EH (cell line): ENCODE measurements at places on chromosomes 2 and 18.

DNA sequence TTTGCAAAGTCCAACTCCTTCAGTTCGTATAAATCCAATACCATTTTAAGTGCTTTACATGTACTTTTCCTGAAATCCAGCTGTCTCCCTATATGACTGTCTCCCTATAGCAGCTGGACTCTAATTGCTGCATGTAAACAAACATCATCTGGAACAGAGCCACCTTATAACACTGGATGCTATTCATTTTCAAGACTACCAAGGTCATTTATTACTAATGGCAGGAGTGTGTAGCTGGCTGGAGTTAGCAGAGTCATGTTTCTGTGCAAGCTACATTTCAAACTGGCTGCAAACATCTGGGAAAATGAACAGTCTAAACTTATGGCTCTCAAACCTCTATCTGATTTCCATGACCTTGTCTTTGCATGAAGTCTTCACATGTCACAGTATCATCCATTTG, 575.2 kb downstream of the PIK3C3 start:
- no peak for DNase-seq

DNA sequence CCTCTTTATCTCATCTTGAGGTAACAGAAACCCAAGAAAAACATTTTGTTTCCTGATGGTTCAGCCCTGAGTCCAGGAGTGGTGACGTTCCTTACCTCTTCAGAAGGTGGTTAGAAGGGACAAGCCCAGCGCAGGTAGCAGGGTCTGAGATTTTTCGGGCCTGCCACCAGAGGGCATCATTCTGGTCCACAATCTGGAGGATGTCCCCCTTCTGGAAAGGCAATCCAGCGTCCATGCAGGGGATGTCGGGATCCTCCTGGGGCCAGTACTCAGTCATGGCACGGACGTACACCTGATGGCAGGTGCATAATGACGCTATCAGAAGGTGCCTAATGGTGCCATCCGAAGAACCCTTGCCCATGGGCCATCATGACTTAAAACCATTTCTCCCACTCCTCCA, 17.7 kb downstream of the MPP4 start:
- DNase-seq: peak; percentile 11

DNA sequence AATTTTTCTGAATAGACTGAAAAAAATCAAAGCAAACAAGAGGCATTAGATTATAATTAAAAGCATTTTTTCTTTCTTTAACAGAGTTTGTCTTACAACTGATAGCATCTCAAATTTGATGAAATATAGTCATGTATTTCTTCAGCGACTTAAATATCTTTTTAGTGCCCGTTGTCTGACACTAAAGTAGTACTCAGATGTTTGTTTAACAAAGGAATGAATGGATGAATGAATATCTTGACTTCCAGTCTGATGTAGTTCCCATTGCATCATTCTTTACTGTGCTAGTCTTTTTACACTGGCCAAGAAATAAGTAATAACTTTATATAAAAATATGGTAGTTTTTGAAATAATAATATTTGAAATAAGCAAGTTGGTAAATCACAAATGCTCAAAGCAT, 111.1 kb downstream of the TTC27 start:
- DNase-seq: peak; percentile 23

DNA sequence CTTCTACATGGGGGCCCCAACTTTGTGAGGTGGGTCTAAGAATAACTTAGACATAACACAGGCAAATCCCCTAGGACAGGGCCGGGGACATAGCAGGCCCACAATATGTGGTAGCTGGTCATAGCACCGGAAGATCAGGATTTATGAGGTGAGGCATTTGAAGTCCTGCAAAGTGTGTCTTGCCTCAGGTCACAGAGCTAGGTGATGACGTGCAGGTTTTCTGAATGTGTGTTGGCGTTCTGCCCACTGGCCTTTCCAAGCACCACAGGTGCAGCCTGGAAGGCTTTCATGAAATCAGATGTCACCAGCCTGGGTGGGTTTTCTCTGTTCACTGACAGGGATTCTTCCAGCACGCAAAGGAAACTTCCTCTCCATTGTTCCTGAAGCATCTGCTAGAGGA, 119.1 kb downstream of the LRATD1 start:
- no peak for DNase-seq

DNA sequence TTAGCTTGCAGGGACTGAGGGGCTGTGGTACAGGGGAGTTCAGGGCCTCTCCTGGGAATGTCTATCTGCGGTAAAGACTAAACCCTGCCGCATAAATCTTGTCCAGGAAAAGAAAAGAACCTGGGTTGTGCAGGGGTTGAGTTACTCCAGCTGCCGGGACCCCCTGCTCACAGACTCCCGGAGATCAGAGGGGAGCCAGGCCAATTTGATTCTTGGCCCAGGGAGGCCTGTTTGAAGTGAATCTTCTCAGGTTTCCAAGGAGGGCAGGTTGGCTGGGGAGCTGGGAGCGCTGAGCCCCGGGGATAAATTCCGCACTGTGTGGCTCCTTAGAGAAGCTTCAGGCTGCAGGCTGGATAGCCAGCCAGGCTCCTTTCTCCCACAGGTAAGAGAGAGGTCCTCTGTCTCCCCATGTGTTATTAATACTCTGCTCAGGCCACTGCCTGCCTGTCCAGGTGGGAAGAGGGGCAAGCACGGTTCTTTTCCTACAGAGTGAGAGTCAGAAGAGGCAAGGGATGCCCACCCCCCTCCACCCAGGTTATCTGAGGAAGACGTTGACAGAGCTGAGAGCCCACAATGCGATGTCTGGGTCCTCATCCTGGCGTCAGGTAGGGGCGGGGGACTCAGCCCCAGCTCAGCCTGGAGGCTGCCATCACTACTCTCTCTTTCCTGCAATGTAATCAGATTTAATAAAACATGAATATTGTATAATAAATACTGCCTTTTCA, 82.7 kb downstream of the LONRF2 start:
- DNase-seq: no peak

DNA sequence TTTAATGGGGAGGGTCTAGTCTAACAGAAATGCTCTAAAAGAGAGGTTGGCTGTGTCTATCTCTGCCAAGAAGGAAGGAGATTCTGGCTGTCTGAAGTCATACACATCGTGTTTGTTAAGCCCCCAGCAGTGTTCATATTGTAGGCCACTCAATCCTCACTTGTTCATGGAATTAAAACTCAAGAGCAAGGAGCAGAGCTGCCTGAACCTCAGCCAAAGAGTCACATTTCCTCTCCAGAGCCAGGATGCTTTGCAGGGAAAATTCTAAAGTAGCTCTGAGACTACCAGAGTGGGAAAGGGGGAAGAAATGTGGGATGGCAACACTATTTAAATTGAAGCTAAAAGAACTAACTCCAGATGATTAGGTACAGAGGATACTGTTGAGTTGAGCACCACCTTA, 190.7 kb upstream of the CXCR4 start:
- DNase-seq: no peak

- peak; percentile 44 for DNase-seq
These were observed 15.5 kb upstream of the ARHGAP28 start for GRCh38 chr18:6714010-6714409.

DNA sequence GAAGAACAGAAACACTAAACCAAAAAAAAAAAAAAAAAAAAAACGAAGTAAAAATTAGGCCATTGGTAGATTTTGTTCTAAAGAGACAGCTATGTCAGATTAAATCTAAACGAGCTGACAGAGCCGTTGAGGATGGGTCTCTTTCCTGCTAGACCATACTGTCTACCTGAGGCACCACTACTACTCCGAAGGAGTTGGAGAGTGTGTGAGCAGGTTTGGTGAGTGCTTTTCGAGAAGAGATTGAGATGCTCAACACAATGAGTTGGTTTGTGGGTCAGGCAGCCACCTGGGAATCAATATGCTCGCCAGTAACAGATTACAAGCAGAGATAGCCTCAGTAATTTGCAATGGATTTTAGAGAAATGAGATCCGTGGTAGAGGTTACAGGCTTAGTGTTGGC, 281.5 kb upstream of the EPAS1 start:
- no peak for DNase-seq

DNA sequence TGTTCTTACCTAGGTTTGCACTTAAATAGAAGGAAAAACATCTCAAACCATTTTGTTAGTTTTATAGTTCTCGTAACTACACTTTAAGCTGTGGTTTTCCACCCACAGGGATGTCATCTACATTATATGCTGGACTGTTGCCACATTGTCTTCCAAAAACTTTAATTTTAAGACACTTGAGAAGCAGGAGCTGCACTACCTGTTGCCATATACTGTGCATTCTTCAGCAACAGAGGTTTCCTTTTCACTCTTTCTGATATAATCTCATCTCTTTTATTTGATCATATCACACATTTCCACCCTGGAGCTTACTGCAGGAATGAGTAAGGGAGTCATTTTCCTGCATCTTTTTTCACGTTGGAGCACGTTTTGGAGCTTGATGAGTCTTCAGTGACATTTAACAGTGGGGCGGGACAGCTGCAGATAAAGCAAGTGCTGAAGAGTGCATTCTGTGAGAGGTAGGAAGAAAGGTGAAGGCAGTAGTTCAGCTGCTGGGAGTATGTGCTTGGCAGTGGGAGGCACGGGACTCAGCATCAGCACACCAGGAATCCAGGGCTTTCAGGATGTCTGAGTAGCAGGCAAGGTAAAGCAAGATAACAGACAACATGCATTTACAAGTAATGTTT, 3.8 kb downstream of the LIMS1 start:
- DNase-seq: peak; percentile 17

DNA sequence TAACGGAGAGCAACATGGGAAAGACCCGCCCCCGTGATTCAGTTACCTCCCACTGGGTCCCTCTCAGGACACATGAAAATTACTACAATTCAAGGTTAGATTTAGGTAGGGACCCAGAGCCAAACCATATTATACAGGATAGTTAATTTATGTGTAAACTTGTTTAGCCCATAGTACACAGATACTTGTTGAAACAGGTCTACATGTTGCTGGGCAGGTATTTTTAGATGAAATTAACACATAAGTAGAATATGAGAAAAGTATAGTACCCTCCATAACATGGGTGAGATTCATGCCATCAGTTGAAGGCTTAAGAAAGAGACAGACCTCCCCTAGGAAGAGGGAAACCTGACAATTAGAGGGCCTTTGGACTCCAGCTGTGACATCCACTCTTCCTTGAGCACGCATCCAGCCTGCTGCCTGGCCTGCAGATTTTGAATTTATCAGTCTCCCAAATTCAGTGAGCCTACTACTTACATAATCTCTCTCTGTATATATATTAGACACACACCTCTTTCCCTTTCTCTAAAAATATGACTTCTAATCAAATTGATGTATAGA, 463.5 kb upstream of the NETO1 start:
- DNase-seq: no peak

GRCh38 chr18:59621027-59621426, 76.2 kb downstream of the CCBE1 start:
- peak; percentile 35 for DNase-seq

GRCh38 chr2:47499621-47500309, 96.8 kb downstream of the MSH2 start:
- no peak for DNase-seq

DNA sequence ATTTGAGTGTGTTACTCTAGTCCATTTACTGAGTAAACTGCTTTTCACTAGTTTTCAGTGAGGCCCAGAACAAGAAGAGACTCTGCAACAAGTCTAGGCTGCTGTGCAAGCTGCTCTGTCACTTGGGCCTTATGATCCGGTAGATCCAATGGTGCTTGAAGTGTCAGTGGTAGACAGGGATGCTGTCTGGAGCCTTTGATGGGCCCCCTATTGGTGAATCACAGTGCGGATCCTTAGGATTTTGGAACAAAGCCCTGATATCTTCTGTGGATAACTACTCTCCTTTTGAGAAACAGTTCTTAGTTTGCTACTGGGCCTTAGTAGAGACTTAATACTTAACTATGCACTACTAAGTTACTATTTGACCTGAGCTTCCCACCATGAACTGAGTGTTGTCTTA, 150.2 kb downstream of the TMEFF2 start:
- no peak for DNase-seq

GRCh38 chr2:241359481-241360045, 3.5 kb downstream of the FARP2 start:
- DNase-seq: no peak
